Inflammatory macrophage (primary cell): ENCODE measurements at places on chromosomes 16 and 17.

- no peak for DNase-seq
These were observed 21.0 kb downstream of the VASN start for GRCh38 chr16:4392382-4393239.

DNA sequence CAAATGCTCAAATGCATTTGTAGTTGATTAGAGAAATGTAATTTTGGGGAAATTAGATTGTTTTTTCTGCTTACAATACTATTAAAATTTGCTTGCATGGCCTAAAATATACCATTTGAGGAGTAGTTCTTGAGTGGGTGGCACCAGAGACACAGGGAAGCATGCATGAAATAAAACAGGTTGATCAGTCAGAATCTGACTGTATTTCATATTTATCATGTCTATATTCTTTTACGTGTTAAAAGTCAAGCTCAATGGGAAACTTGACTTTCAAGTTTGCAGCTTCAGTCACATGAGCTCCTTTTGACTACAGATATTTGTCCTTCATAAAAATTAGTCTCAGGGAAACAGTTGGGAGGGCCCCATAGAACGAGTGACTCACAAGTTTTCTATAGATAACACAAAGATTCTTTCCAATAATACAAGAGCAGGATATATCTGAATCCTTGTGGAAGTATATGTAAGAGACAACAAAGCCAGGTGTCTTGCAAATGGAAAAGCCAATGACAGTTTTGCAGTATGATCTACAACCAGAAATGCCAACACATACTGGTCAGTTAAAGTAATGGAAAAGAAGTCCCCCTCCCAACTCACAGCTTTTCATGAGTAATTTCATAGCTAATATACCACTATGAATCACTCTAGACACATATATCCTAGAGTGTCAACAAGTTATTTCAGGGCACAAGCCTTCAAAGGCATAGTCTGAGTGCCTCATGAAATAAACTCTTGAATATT, 42.2 kb upstream of the CORO6 start:
- no peak for DNase-seq

DNA sequence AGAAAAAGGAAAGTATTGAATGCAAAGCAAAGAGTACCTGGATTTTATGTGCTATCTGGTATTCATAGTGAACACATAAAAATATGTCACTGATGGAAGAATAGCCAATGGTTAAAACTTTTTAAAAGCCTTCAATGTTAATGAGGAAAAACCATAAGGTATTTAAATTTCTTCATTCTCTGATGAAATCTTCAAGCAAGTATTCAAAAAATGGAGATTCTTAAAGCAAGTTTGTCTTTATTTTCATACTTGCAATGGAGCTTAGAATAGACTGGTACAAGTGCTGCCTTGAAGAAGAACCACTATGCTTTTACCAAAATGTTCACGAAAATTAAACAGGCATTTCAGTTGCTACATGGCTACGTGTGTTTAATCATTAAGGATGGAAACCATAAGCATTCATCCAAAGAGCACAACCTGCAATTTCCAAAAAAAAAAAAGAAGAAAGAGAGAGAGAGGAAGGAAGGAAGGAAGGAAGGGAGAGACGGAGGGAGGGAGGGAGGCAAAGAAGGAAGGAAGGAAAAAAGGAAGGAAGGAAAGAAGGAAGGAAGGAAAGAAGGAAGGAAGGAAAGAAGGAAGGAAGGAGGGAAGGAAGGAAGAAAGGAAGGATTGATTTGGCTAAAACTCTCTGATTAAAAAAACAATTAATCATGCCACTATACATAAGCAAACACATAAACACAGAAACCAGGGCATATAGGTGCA, 17.6 kb downstream of the HS3ST3A1 start:
- no peak for DNase-seq

DNA sequence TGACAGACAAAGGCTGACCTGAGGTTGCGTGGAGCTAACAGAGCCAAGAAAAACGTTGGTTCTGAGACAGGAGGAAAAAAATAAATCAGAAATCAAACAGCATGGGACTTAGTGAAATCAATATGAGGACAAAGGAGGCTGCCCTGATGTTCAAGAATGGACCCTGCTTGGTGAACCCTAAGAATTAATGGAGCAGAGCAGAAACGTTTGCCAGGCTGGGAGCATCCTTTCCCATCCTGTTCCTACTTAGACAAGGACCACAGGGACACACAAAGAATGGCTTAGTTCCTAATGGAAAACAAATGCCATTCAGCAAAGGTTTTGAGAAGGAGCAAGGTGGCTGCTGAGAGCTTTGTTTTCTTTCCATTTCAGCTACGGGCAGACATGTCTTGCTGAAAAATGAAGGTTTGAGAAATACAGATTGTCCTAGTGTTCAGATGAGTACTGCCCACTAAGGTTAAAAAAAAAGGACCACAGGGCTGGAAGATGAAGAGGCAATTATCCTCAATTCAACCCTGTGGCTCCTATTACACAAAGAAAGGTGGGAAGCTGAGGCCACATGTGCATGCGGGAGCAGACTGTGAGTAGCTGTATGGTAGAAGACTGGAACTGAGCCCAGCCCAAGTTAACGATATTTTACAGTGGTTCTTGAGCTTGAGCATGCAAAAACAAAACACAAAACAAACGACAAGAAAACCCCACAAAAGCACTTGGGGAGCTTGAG, 230.1 kb downstream of the SLC39A11 start:
- no peak for DNase-seq

GRCh38 chr17:75174996-75175395, 7.8 kb downstream of the SUMO2 start:
- no peak for DNase-seq

- no peak for DNase-seq
These were observed 29.4 kb downstream of the TOM1L2 start for GRCh38 chr17:17942846-17943245.

- DNase-seq, result no peak
These were observed 56.1 kb upstream of the MED13 start for GRCh38 chr17:62121025-62121730.
